ENCODE measurements at places on chromosomes 12 and 14.

DNA sequence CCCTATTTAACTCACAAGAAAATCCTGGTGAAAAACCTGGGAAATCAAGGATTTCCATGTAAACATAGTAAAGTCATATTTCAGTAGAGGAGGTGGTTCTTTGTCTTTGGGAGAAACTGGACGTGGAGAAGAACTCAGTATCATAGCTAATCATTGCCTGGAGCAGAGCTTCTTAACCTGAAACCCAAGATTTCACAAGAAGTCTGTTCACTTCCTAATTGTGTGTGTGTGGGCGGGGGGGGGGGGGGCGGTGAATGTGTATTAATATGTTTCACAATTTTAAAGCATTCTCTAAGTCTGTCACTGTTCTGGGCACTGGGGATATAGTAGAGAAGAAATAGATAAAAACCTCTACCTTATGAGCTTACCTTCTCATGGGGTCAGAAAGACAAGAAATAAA lies 96.7 kb upstream of the PPP4R3A start:
- no peak for DNase-seq

DNA sequence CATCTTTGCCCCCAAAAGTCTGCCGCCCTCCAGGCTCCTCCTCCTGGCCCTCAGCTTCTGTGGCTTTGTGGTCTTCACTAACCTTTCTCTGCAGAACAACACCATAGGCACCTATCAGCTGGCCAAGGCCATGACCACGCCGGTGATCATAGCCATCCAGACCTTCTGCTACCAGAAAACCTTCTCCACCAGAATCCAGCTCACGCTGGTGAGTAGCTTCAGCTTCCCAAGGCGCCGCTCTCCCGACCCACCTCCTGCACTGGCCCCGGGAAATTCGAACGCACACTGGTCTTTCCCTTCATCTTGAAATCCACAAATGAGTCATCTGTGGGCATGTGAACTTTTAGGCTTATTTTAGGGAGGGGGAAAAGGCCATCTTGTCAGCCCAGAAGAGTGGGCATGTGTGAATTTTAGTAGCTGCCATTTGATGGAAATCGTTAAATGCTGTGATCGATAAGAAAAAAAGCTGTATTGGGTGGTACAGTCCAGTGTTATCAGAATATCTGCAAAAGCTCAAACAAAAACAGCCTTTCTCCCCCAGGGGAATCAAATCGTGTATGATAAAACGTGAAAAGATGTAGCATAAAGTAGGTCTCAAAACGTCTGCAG lies 700 bp downstream of the SLC35E3 start:
- DNase-seq = no peak

DNA sequence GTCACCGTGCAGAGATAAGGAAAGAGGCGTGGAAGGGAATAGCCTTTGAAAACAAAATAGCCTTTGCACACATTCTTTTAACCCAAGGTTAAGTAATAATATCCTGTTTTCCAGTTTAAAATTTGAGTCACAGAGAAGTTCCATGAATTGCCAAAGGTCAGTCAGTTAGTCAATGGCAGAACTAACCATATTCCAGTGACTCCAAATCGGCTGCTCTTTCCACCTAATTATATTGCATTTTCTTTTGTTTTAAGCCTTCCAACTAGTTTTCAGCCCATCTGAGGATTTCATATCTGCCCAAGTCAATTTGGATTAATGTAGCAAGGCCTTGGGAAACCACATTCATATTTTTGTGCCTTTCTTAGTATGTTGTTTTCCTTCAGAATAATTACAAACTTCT lies 373.0 kb downstream of the CCDC91 start:
- no peak for DNase-seq

DNA sequence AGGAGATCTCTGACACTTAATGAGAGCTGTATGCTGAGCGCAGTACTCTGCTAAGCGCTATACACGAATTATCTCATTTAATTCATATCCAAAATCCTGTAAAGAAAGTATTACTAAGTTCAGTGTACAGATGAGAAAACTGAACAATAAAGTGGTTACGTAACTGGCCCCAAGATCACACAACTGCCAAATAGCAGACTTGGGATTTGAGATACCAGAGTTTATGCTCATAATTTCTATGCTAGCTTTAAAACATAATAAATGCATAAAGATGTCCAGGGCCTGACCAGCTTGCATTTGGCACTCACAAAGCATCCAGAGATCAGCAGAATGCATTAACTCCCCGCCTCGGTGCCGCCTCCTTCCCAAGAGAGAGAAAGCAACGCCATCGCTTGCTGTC lies 83.2 kb upstream of the PWP1 start:
- no peak for DNase-seq

DNA sequence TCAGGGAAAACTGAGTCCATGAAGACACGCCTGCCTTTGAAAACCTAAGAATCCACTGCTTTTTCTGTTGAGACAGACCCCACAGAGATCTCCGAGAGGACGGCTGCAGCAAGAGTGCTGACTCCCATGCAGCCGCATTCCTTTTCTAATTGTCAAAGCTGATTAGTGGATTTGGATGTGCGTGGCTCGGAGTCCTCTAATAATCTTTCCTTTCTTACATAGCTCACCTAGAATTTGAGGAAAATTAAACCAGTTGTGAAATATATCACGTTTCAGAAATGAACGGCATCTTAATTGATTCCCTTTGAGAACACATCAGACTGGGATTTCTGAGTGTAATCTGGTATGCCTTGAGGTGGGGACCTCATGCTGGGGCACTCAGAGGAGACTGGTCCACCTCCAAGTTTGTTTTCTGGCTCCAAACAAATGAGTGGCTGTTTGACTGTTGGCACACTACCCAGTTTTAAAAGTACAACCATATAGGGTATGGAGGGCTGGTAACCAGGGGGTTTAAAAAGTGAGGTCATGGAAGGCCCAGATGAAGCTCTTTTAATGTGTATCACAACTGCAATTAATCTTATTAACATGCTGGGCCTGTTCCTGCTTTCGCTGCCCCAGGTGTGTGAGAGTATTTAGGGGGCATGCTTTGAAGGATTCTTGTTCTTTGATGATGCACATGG lies 63.3 kb downstream of the RASSF3 start:
- no peak for DNase-seq

DNA sequence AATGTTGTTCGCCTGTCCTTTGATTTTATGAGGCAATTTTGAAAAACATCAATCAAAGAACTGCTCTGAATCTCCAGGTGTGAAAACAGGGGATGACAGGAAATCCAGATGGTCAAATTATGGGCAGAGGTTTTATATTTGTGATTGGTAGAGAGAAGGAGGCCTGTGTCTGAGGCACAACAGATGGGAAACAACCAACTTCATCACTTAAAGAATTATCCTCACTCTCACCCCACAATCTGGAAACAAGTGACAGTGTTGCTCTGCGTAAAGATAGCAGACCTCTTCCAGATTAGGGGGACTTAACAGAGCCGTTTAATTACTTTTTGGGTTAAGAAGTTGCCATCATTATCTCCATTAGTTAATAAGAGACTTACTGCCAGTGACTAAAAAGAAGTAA lies 64.1 kb upstream of the EGLN3 start:
- DNase-seq = no peak

DNA sequence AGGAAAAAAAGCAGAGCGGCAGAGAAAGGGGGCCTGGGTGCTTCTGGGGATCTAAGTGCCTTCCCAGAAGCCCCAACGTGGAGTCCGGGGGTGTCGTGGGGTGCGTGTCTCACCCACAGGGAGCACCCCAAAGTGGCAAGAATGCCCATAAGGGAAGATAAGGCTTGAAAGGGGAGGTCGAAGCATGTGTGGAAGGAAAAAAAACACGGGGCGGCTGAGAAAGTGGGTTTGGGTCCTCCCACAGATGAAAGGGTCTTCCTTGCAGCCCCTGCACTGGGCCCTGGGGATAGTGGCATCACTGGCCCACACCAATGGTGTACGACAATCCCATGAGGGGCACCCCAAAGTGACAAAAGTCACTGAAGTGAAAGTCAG lies 275.5 kb downstream of the ALG10 start:
- DNase-seq = no peak

DNA sequence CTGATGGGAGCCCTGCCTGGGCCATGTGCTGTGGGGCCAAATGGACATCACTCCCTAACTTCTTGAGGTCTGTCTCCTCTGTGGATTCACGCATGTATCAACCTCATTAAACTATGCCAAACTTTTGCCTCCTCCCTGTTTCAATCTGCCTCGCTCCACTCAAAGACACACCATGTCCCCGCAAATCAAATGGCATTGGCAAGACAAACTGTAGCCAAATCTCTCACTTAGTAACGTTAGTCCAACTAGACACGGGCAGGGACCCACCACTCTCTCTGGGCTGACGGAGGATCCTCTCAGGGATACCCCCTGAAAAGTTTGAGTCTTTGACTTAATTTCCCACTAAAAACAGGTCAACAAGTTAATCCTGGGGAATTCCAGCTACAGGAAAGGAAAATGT lies 8.0 kb downstream of the ZBTB39 start:
- no peak for DNase-seq

DNA sequence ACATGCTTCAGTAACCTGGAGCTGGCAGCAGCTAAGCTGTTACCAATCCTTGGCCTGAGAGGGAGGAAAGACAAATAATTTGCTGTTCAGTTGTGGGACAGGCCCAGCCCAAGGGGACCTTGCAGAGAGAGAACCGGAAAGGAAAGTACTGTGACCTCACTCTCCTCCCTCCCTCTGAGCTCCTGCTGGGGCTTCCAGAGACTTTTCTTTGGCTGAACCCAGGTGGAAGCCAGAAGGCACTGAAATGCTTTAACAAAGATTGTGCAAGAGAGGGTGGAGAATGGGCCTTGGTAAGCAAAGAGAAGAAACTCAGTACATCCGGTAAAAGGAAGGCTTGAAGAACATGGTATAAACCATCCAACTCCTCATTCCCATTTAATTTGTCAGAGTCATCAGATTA lies 457.1 kb downstream of the GLT1D1 start:
- DNase-seq = no peak

- DNase-seq = no peak
These were observed 104.1 kb downstream of the MYRFL start for GRCh38 chr12:69929125-69929524.

DNA sequence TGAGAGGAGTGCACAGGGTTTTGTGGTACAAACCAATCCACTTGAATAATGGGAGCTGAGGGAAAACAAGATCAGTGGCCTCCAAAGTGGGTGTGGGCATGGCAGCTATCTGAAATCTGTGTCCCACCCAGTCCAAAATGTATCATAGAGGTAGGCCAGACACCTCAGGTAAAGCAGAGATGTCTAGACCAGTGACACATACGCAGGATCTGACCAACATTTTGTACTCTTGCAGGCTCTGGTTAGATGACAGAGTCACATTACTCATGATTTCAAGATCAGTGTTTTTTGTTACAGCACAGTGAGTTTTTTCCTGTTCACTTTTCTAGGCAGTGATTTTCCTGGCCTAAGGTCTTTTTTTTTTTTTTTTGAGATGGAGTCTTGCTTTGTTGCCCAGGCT lies 211.8 kb downstream of the PCNX1 start:
- DNase-seq = no peak

DNA sequence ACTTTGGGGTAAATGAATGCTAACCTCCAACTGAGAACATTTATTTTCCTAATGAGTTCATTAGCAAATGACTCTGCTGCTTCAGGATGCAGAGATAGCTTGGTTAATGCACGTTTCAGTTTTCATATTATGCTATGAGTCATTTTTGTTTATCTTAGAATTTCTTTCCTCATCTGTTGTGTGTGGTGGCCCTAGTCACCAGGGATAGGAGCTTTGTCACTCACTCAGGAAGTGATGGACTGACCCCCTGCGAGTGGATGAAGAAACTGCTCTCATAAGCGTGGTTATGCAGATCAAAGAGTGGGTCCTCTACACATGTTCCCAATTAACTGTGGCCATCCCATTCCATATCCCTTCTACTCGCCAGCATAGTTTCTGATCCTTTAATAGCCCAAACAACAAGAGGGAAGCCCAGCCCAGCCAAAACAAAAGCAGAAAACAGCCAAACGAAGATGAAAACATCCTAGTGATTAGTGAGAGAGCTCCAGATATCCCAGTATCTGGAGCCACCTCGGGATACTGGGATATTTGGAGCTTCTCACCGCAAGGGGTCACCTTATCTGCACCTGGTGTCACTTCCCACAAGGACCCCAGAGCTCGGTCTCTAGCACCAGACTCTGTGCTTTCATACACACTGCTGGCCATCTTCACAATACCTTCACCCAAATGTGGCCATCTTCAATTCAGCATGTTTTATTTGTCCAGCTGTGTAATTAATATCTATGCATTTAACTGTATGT lies 8.6 kb downstream of the TC2N start:
- no peak for DNase-seq

DNA sequence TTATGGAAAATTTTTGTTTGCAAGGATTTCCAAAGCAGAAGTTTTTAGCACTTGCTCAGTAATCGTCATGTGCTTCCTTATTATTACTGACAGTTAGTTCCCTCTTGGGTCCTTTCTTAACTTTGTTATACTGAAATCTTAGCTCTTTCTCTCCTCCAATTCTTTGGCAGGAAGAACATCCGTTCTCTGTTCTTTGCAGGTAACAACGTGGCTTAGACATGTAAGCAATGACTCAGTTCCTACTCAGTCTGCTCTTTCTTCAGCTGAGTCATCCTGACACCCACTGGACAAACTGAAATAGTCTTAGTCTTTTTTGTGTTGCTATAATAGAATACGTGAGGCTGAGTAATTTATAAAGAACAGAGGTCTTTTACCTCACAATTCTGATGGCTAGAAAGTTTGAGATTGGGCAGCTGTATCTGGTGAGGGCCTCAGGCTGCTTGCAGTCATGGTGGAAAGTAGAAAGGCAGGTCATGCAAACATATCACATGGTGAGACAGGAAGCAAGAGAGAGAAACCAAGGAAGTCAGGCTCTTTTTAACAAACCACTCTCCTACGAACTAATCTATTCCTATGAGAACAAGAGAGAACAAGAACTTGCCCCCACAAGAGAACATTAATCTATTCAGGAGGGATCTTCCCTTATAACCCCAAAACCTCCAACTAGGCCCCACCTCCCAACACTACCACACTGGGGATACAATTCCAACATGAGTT lies 49.2 kb downstream of the TESPA1 start:
- DNase-seq = no peak

DNA sequence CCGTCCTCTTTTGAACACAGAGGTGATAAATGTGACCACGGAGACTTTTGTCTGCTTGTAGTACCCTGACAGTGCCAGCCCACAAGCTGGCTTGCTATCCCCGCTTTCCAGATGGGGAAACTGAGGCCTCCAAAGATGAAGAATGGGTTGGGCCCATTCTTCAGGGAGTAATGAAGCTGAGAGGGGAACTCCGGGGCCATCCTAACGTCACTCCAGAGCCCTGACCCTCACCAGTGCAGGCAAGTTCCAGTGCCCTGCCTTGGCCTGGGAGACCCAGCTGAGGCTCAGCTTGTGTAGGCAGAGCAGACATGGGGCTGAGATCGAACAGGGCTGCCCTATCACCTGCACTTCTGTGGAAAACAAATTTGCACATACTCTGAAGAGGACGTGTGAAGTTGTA lies 277.1 kb downstream of the DPF3 start:
- no peak for DNase-seq

- DNase-seq = no peak
These were observed 98.8 kb downstream of the TMEM132C start for GRCh38 chr12:128365651-128366231.

- no peak for DNase-seq
These were observed 8.8 kb downstream of the DTX1 start for GRCh38 chr12:113065126-113066007.

GRCh38 chr12:104712477-104712876 lies 245.6 kb downstream of the SLC41A2 start:
- no peak for DNase-seq

All from stimulated activated CD8-positive, alpha-beta memory T cell treated with anti-CD3 and anti-CD28 coated beads, Interleukin-4, amount 100 ng/mL, for 1 hour (primary cell).